GM23338 (cell line): ENCODE measurements at places on chromosomes 12 and 14. TPM values are rescaled to one million over a fixed set of nuclear protein-coding genes. Genes with fewer than 3 reads are reported as not detected.
A peak's percentile ranks its signal among the peaks of the same experiment; 100 is the strongest.

GRCh38 chr12:124194893-124195566, 99.9 kb upstream of the RFLNA start:
- no peaks in the 10 kb centered on the region for H3K27me3 ChIP-seq
- H3K36me3 ChIP-seq, result no peaks in the 10 kb centered on the region
- H3K27ac ChIP-seq, result no peak overlapping the region
- H3K4me1 ChIP-seq, result peaks cover 8% of the 10 kb centered on the region; the same call in 1 of the 2 replicates
- DNase-seq, result no peak

- no peak overlapping the region for H3K4me3 ChIP-seq
- no peak for DNase-seq
- no peak overlapping the region for H3K27ac ChIP-seq
- no peaks in the 10 kb centered on the region for H3K27me3 ChIP-seq
- H3K4me1 ChIP-seq, result no peaks in the 10 kb centered on the region
- no peaks in the 10 kb centered on the region; the same call in 1 of the 2 replicates for H3K36me3 ChIP-seq
Observed at GRCh38 chr12:4518106-4518728, 20.5 kb upstream of the RAD51AP1 start.

- DNase-seq, result peak; percentile 57
- no peak overlapping the region for H3K27ac ChIP-seq
- H3K4me3 ChIP-seq, result no peak overlapping the region
- H3K27me3 ChIP-seq, result peaks cover 4% of the 10 kb centered on the region; the same call in 1 of the 2 replicates
- H3K4me1 ChIP-seq, result no peaks in the 10 kb centered on the region
- H3K36me3 ChIP-seq, result no peaks in the 10 kb centered on the region
Observed at GRCh38 chr14:100653409-100653808, 66.2 kb upstream of the BEGAIN start.

DNA sequence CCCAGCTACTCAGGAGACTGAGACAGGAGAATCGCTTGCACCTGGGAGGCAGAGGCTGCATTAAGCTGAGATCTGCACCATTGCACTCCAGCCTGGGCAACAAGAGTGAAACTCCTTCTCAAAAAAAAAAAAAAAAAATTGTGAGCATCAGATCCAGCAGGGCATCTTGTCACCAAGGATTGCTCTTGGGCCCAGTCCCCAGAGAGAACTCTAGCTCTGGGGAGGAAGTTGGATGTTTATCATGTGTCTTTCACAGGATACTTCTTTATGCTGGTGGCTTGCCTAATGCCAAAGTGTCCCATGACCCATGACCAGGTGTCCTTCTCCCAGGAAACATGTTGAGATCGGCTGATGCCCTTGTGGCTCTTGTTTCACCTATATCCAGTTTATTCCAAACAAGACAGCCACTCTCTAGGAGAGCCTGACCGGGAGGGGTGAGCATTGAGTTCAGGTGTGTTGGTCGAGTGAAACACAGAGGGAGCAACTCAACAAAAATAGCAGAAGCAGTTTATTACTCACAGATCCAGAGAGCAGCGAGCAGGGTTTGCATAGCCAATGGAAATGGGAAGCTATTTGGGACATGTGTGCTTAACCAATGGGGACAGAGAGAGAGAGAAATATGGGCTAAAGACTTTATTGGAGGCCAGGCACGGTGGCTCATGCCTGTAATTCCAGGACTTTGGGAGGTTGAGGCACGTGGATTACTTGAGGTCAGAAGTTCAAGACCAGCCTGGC, 6.6 kb upstream of the TCHP start:
- DNase-seq, result no peak
- peaks cover 90% of the 10 kb centered on the region for H3K27me3 ChIP-seq
- no peak overlapping the region for H3K4me3 ChIP-seq
- H3K4me1 ChIP-seq, result peaks cover 4% of the 10 kb centered on the region; the same call in 1 of the 2 replicates
- no peak overlapping the region for H3K27ac ChIP-seq

DNA sequence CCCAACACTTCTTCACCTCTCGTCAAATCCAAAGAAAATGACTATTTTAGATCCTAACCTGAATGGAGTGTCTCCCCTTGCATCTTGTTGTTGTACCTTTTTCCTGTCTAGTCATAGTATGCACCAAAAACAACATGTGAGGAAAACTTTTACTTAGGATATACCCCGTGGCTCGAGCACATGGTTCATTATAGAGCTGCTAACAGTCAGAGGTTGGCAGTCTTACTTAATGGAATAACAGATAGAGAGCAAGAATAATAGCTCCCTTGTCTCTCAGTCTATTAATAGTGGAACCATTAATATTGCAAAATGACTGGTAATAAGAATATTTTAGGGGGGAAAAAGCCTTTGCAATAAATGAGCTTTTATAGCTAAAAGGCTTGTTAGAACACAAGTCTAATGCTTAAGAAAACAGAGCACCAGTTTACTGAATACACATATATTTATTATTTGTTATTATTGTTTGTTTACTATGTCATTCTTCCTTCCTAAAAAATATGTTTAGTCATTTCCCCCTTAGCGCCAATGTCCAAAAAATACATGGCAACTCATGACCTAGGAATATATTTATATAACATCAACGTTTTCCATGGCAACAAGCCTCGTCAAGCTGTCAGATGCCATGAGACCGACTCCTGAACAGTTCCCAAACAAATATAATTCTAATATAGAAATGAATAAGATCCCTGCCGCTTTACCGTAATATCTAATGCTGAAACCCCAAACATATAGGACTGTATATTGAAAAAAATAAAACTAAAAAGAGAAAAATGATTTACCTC, 592.4 kb downstream of the SOX5 start:
- no peak overlapping the region for H3K4me3 ChIP-seq
- no peaks in the 10 kb centered on the region for H3K4me1 ChIP-seq
- no peaks in the 10 kb centered on the region for H3K27me3 ChIP-seq
- no peak for DNase-seq
- H3K27ac ChIP-seq, result no peak overlapping the region
- no peaks in the 10 kb centered on the region for H3K36me3 ChIP-seq

- no peak for DNase-seq
- peaks cover 12% of the 10 kb centered on the region; the same call in 1 of the 2 replicates for H3K4me1 ChIP-seq
- H3K36me3 ChIP-seq, result no peaks in the 10 kb centered on the region
- no peak overlapping the region for H3K27ac ChIP-seq
- H3K4me3 ChIP-seq, result no peak overlapping the region
Observed at GRCh38 chr12:79364197-79364596, 326.6 kb downstream of the PAWR start.

DNA sequence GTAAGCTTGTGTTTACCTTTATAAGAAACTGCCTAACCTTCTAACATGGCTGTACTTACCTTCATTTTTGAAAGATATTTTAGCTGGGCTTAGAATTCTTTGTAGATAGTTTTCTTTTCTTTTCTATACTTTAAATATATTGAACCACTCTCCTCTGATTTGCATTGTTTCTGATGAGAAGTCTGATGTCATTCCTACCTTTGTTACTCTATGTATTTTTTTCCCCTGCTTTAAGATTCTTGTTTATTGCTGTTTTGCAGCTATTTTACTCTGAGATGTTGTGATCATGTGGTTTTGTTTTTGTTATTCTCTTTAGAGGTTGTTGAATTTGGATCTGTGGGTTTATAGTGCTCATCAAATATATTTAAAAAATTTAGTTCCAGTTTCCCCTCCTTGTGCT, 31.8 kb downstream of the CNOT2 start:
- H3K4me1 ChIP-seq, result peaks cover 30% of the 10 kb centered on the region
- no peak overlapping the region for H3K4me3 ChIP-seq
- no peak for DNase-seq
- H3K27me3 ChIP-seq, result no peaks in the 10 kb centered on the region
- no peaks in the 10 kb centered on the region for H3K36me3 ChIP-seq

DNA sequence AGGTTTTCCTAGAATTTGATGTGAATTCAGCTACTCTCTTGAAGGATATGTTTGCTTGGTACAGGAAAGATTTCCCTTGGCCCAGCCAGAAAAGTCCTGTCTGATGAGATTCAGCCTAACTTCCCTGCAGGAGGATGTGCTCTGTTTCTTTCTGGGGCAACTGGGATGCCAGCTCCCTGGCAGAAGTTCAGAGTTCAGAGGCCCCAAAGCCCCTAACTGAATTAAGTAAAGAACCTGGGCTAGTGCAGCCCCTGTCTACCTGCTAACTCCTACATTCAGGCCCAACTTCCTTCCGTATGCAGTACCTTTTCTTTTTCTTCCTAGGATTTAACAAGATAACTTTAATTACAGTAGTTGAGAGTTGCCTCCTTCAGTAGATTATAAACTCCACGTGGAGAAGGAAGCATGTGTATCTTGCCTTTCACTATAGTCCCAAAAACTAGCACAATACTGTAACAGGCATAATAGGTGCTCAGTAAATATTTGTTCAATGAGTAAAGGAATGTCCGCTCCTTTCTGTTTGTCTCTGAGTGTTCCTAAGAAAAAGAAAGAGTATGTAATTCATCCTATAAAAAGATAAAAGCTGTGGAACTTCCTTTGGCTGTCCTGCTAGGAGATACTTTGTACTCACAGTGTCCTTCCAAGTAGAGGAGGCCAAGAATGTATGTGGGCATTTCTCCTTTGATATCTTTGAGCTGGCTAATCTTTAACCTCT, 141.0 kb downstream of the SLC8A3 start:
- H3K36me3 ChIP-seq, result no peaks in the 10 kb centered on the region
- no peak overlapping the region for H3K4me3 ChIP-seq
- no peak for DNase-seq
- H3K4me1 ChIP-seq, result no peaks in the 10 kb centered on the region; the same call in 1 of the 2 replicates

DNA sequence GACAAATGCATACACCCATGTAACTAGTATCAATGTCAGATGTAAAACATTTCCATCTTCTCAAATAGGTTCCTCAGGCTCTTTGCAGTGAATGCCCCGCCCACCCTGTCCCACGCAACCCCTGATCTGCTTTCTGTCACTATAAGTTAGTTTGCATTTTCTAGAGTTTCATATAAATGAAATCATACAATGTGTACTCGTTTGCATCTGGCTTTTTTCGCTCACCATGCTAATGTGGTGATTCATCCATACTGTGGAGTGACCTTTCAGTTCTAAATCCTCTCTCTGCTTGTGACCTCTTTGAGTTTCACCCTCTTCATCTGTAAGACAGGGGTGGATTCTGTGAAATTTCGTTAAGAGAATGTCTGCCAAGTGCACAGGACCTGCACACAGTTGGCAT, 30.6 kb upstream of the MSI1 start:
- no peak overlapping the region for H3K27ac ChIP-seq
- no peaks in the 10 kb centered on the region for H3K27me3 ChIP-seq
- H3K36me3 ChIP-seq, result no peaks in the 10 kb centered on the region
- DNase-seq, result no peak

GRCh38 chr12:80763874-80764273, 47.2 kb downstream of the MYF5 start:
- peaks cover 35% of the 10 kb centered on the region for H3K4me1 ChIP-seq
- peak; percentile 81 for DNase-seq
- no peaks in the 10 kb centered on the region for H3K36me3 ChIP-seq
- no peak overlapping the region for H3K27ac ChIP-seq

GRCh38 chr14:70894868-70895267, 12.4 kb upstream of the PCNX1 start:
- H3K4me1 ChIP-seq, result no peaks in the 10 kb centered on the region
- H3K4me3 ChIP-seq, result no peak overlapping the region
- H3K27ac ChIP-seq, result no peak overlapping the region
- no peaks in the 10 kb centered on the region for H3K36me3 ChIP-seq

DNA sequence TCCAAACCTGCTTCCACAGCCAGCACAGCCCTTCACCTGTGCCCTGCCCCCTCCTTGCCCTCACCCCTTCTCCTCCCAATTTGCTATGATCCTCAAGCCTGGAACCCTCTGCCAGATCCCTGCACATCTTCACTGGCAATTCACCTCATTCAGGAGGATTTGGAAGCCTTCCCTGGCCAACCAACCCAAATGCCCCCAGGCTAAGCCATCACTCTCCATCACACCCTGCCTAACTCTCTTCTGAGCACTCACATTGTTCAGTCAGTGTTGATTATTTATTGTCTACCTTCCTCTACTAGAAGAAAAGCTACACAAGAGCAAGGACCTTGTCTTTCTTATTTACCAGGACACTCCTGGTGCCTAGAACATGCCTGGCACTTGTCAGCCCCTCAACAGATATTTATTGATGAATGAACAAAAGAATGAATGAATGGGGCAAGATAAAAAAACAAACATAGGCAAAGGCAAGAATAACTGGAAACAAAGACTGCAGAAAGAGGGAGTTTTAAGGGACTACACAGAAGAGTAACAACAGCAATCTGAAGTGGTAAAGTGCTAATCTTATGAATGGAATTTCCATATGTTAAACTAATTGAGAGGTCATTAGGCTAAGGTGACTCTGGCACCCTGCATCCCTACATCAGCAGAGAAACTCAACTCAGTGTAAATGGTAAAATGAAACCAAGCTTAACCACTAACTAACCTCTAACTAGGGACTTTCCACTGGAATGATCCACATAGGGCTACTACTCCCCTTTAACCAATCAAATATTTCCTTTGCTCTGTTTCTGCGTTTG, 33.4 kb downstream of the TMTC1 start:
- H3K36me3 ChIP-seq, result no peaks in the 10 kb centered on the region
- no peaks in the 10 kb centered on the region; the same call in none of the 2 replicates for H3K4me1 ChIP-seq
- H3K4me3 ChIP-seq, result no peak overlapping the region
- no peaks in the 10 kb centered on the region for H3K27me3 ChIP-seq
- no peak overlapping the region for H3K27ac ChIP-seq
- DNase-seq, result no peak

GRCh38 chr14:80455031-80455430, 243.7 kb upstream of the DIO2 start:
- no peaks in the 10 kb centered on the region for H3K4me1 ChIP-seq
- H3K4me3 ChIP-seq, result no peak overlapping the region
- no peak overlapping the region for H3K27ac ChIP-seq
- no peaks in the 10 kb centered on the region for H3K27me3 ChIP-seq
- no peaks in the 10 kb centered on the region for H3K36me3 ChIP-seq

KERA gene
- polyA plus RNA-seq, result not detected in 2 replicates
